GM13976 (cell line): ENCODE measurements at places on chromosomes 2 and 18.

DNA sequence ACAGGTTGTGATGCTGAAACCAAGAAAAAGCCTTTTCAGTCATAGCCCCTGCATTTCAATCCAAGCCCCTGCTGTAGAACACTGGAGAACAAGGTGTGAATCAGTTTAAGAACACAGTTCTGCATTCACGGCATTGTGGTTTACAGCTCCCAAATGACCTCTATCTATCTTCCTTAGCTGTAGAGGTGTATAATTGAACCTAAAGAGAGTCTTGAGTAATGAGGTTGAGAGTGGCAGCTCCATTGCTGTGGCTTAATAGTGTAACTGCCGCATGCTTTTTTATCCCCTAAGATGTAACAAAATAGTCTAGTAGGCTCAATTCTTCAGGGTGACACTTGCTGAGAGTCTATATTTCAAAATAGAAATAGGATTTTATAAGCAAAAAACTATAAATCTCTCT lies 121.3 kb upstream of the EPHA4 start:
- no peak for DNase-seq

- DNase-seq: no peak
These were observed 339.4 kb downstream of the PLCL1 start for GRCh38 chr2:198143793-198144192.

- DNase-seq: no peak
These were observed 235.2 kb downstream of the SH3RF3 start for GRCh38 chr2:109364217-109364616.

- DNase-seq: peak; percentile 36
These were observed 32.5 kb upstream of the REG3G start for GRCh38 chr2:78992807-78993517.

DNA sequence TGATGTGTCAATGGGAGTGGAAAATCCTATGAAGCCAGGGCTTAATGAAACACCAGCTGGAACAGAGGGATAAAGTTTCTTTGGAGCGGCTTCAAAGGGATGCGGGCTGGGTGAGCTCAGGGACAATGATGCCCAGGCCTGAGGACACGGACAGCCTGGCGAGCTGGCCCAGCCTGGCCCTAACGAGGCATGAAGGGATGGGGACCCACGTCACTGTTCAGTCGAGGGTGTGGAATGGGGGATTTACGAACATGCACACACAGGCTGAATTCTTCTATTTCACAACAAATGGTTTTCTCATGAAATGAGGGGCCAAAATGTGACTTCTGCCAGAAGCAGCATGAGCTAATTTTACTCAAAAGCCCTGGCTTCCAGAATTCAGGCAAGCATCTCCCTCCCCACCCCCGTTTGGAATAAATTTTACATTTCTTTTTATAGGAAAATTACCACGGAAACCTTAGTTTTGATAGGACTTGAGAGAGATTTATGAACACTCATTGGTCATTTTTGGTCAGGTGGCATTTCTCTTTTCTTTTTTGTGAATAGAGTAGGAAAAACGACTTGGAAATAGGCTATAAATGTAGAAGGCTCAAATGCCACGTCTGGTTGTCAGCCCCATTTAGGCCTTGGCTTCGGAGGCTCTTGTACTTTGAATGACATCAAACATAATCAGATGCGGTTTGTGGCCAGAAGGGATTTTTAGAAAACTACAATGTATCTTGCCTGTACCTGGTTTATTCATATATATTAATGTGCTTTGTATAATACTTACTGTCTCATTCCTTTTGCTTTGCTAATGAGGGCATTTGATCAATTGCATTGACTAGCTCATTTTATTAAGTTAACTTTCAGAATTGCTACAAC lies 893.8 kb upstream of the CELF4 start:
- DNase-seq: no peak

GRCh38 chr2:47697000-47697601 lies 85.8 kb upstream of the MSH6 start:
- no peak for DNase-seq

DNA sequence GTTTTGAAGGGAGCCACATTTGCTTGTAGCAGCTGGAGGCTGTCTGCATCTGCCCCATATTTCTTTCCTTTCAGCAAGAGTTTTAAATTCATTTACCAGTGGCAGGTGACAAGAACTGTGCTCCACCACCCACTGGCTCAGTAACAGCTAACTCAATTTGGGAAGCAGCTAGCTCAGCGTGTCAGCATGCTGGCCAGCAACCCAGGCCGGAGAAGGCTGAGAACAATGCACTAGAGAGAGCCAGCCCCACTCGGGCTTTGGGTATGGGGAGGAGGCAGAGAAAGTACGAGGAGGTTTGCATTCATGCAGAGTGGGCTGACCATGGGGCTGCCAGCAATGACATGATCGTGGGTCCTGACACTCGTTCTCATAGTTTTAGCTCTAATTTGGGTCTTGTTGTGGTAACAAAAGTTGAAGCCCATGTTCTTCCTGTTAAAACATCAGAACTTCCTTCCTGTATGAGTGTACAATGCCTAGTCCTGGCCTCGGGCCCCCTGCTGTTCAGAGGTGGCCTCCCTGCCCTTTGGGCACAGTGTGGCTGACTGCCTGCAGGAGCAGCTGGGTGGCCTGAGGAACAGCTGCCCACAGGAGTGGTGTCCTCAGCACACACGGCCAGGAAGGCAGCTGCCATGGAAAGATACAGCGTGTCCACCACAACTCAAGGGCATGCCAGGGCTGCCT lies 23.0 kb downstream of the CDC42EP3 start:
- DNase-seq: no peak

DNA sequence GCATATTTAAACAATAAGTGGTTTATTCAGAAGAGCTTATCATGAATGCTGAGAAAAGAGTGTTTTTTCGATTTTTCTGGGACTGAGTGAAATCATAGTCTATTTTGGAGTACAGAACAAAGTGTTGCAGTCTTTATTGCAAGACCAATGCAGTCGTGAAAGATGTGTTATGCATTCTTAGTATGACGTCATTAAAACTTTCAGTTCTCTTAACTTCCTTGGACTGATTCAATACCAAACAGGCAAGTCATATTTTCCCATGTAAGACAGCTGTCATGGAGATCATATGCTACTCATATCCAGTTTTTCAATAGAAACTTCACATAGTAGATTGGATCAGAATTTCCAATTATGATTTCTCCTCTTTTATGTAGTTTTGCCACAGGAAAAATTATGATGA lies 92.6 kb downstream of the RIT2 start:
- no peak for DNase-seq

GRCh38 chr18:53603276-53603675 lies 621.2 kb downstream of the MBD2 start:
- DNase-seq: no peak

DNA sequence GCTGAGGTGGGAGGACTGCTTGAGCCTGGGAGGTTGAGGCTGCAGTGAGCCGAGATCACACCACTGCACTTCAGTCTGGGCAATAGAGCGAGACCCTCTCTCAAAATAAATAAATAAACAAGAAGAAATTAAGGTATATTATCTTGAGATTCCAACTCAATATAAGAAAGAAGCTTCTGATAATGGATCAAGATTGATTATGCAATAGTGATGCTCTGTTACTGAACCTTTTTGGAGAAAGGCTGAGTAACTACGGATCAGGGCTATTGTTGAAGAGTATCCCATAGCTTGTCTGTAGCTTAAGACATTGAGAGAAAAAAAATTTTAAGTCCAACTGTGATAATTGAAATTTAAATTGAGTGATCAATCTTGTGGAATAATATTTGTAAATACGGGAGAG lies 17.7 kb downstream of the GULP1 start:
- DNase-seq: no peak
